ENCODE measurements at places on chromosomes 7 and 10.

DNA sequence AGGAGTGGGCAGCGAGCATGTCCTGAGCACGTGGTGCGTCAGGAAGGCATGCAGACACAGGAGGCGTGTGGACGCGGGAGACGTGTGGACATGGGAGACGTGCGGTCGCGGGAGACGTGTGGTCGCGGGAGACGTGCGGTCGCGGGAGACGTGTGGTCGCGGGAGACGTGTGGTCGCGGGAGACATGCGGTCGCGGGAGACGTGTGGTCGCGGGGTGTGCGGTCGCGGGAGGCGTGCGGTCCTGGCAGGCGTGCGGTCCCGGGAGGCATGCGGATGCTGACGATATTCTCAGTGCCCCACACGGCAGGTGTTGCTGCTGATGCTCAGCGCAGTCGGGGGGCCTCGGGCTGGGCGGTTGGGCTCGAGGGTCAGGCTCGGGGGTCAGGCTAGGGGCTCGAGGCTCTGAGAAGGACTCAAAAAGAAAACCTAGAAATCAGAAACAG lies 94.2 kb downstream of the NKX6-2 start:
- DNase-seq, result no peak

GRCh38 chr10:101021692-101022251 lies 9.2 kb downstream of the PDZD7 start:
- no peak for DNase-seq

- DNase-seq, result no peak
These were observed 219.4 kb downstream of the BMPER start for GRCh38 chr7:34124765-34125164.

- peak; percentile 92 for DNase-seq
These were observed 3.4 kb downstream of the DNMBP start for GRCh38 chr10:100006243-100006886.

GRCh38 chr10:36761121-36761520 lies 364.3 kb upstream of the ANKRD30A start:
- DNase-seq, result no peak

- no peak for DNase-seq
These were observed 28.8 kb upstream of the DIP2C start for GRCh38 chr10:718143-718700.

GRCh38 chr10:33350041-33350440 lies 15.6 kb upstream of the NRP1 start:
- DNase-seq, result no peak

- no peak for DNase-seq
These were observed 80.3 kb upstream of the FAM171A1 start for GRCh38 chr10:15451137-15452094.

GRCh38 chr7:92751902-92752901 lies 84.2 kb downstream of the CDK6 start:
- DNase-seq, result peak; percentile 91

GRCh38 chr7:98802088-98802780 lies 67.6 kb downstream of the TMEM130 start:
- DNase-seq, result peak; percentile 6
